Spinal cord (tissue), 10 donors: ENCODE measurements at places on chromosomes 2 and 18.
A peak's percentile ranks its signal among the peaks of the same experiment; 100 is the strongest.

GRCh38 chr2:8238521-8239230 lies 443.2 kb upstream of the ID2 start:
- DNase-seq: no peak

DNA sequence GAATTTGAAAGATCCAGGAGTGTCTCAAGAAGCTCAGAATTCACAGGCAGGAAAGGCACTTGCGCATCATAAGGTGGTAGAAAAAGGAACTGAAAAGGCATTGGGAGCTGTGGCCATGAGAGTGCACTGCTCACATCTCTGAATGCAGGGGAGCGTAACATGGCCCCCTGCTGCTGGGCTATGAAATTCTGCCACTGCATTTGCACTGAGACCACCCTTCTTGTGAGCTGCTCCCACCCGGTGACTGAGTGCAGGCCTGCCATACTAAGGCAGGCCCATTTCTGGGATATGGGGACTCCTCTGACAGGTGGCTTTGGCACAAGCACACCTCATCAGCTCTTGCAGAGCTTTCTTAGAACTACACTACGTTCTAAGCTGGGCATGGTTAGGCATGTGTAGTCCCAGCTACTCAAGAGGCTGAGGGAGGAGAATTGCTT lies 25.3 kb upstream of the STARD7 start:
- no peak for DNase-seq

- DNase-seq: no peak
Observed at GRCh38 chr18:9782073-9782857, 74.2 kb downstream of the RAB31 start.

DNA sequence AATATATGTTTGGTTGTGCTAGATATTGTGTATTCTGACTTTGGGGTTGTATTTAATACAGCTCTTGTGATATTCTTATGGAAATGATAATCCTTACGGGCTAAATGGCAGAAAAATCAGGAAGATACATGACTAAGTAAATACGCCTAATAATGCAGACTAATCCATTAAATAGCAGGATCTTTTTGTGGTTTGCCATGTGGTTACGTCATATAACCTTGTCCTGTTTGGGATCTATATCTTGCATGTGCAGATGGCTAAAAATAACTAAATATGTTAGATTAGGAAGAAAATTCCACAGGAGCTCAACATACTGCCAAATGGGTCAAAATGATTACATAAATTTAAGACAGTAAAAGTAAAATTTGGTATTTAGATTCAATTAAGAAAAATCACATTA lies 83.0 kb downstream of the NEB start:
- no peak for DNase-seq

- DNase-seq: no peak
Observed at GRCh38 chr2:174172802-174173355, 75.5 kb downstream of the OLA1 start.

GRCh38 chr2:64137567-64137966 lies 6.7 kb downstream of the PELI1 start:
- no peak for DNase-seq

- no peak for DNase-seq
Observed at GRCh38 chr18:60892441-60892840, 440.8 kb upstream of the CDH20 start.

DNA sequence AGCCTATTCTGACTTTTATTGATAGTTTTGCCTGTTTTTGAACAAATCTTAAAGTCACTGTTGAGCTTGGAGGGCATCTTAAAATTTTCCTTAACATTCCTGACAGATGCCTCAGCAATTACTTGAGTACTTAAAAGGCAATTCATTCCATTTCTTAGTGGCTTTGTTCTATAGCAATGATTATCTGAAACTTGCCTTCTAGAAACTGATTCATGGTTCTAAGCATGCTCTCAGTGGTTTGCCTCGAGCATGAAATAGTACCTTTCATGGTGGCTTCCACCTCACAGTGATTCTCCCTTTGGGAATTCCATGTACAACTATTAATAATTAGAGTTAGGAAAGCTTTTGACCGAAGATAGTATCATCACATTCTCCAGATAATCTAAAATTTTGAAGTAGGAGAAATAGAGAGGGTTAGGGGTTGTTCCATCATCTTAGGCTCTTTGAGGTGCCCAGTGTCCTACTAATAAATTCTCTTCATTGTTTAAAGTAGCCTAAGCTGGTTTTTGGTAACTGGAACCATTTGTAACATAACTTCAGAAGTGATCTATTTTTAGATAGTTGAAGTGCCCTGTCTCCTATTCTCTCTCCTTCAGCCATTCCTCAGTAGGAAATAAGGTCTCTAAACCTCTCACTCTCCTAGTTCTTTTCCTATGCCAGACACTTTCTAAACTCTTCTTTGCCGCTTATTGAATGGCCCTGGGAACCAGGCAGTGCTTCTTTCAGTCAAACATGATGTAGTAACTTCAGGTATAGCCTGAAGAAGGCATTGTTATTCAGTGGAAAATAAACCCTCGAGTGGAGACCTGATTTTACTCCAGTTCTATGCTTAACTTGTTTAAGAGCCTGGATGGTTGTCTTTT lies 156.1 kb downstream of the HAUS1 start:
- no peak for DNase-seq

DNA sequence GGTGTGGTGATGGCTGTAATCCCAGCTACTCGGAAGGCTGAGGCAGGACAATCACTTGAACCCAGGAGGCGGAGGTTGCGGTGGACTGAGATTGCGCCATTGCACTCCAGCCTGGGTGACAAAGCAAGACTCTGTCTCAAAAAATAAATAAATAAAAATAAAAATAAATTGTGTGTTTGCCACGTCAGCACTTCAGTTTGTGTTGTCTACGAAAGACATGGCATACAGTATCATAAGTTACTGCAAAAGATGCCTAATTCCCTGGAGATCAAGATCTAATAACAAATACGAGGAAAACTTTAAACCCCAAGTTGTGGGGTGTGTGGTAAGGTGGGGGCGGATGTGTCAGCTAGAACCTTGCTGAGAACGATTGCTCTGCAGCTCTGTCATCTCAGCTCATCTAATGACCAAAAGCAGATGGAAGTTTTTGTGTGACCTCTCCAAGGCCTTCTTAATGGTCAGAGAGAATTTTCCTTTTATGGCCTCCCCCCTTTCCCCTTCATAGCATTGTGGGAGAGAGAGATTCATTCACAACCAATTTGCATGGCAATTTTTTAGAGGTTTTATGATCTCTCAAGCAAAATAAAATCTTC lies 11.3 kb downstream of the NPAS2 start:
- no peak for DNase-seq

DNA sequence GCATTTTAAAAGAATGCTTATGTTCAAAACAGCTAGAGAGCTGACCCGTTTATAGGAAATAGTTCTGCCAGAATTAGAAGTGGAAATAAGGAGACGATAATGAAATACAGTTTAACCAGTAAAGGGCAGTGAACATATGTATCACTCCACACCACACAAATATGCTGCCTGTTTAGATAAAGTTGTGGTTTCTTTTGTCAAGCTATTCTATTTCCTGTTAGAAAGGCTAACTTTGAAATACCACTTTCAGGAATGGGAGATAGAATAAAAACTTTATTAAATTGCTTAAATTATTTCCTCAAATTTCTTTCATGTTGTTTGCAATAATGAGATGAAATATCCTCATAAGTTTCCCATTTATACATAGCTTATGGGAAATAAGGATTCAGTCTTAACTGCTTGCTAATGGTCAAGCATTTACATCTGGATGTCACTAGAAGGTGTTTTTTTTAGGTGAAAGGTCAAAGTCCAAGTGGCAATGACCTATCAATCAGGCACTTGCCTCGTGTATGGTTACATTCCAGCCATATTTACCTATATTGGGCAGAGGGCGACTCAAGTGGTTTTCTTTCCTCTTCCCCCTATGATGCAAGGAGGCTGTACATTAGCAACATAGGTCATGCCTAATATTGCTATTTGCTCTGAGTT lies 148.9 kb downstream of the ZEB2 start:
- DNase-seq: no peak

- no peak for DNase-seq
Observed at GRCh38 chr2:167135706-167136105, 247.4 kb downstream of the XIRP2 start.

DNA sequence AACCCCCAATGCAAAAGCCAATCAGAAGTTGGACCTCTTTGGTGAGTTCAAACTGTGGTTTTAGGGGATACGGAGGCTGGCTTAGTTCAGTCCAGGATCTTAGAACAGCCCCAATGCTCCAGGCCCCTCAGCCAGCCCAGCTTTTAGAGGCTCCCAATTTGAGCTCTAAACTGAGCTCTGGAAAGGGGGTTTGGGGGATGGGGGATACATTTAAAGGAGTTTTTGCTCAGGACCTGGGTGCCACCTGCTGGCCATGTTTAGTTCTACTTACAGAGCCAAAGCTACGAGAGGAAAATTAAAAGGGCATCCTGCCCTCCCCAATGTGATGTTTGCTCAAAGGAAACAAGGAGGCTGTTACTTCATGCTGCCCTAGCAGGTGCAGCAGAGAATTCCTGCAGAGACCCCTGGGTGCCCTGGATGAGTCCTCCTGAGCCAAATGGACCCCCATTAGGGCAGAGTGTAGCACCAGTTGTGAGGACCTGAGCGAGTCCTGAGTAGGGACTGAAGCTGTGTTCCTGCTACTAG lies 15.9 kb upstream of the TMEM214 start:
- DNase-seq: peak; percentile 83

GRCh38 chr18:11541179-11541578 lies 68.2 kb upstream of the SLC35G4 start:
- no peak for DNase-seq

DNA sequence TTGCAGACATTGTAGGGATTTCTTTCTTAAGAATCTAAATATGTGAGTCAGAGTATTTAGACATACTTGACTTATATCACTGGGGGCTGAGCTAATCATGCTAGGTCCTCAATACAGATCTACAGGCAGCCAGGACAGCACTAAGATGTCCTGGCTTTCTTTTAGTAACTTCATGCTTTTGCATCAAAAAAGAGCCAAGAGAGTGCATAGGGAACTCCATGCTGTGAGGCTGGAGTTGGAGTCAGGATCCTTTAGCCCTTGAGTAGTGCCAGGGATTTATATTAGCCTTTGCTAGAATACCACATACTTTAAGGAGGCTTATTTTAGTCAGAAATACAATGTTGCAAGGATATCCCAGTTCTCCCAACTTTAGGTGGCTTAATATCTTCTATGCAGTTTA lies 289.7 kb downstream of the CCDC85A start:
- no peak for DNase-seq

DNA sequence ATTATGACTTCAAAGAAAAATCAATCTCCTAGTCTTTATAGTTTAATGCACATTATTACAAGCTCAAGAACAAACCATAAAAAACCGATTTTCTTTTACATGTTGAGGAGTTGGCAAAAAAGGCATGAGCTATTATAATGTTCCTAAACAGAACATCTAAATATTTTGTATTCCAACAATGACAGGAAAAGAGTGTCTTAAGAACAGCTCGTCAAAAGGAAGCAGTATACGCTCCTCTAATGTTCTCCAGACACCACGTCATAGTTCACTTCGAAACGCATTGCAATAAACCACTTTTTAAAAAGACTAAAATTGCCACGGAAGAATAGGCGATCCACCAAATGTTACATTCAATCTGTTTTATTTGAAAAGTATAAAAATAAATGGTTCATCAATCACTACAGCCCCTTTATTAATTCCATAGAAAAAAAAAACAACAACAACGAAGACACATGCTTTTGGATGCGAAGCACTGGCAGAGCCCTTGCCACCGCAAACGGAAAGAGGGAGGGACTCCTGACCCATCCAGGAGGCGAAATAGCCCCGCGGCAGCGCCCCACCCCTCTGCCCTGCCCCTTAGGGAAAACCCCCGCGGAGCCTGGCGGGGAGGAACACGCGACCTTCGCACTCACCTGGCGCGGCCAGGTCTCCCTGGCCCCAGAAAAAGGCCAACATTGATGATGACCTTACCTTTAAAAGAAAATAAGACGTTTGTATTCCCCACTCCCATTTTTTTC lies 45.8 kb downstream of the MBP start:
- no peak for DNase-seq

GRCh38 chr18:47756364-47757016 lies 174.0 kb downstream of the SMAD2 start:
- peak; percentile 22 for DNase-seq

DNA sequence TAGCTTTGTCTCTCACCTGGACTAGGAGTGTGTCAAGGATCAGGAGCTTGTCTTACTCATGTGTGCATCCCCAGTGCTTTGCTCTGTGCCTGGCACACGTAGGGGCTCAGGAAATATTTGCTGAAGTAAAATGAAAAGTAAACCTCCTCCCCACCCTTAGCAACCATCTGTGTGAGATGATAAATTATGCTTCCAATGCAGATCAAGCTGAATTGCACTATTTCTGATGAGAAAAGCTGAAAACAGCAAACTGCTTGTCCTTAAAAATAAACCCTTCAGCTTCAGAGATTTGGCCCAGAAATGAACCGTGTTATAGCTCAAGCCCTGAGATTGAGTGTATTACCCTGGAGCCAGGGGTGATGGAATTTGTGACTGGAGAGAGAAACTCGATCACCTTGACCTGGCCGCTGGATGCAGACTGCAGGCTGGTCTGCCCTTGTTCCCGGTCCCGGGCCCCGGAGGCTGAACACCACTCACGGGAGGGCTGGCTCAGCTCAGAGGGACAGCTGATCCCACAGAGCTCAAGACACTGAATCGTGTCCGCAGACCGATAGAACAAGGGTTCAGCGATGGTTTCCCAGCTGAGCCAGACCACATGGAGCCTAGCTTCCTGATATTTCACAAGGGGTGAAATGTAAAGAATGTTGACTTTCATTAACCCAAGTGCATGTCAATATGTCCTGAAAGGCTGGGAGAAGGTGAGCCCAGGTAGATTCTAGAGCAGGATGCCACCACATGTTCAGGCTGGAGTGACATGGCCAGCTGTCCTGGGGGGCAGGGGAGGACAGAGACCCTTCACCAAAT lies 50.5 kb downstream of the DDX1 start:
- DNase-seq: no peak

DNA sequence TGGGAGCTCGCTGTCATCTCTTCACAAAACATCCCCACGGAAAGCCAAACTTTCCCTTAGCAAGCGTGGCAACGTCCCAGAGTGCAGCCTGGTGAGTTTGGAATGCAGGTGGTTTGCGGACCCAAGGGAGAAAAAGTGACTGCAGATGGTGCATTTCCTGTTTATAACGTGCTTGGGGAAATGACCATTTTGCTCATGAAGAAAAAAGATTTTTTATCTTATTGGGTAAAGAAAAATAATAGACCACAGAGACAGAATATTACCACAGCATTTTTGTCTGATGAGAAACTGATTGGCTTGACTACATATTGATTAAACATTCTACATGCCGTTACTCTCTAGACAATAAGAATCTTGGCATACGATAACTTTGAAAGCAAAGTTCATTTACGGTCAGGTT lies 136.5 kb downstream of the COPS8 start:
- no peak for DNase-seq

DNA sequence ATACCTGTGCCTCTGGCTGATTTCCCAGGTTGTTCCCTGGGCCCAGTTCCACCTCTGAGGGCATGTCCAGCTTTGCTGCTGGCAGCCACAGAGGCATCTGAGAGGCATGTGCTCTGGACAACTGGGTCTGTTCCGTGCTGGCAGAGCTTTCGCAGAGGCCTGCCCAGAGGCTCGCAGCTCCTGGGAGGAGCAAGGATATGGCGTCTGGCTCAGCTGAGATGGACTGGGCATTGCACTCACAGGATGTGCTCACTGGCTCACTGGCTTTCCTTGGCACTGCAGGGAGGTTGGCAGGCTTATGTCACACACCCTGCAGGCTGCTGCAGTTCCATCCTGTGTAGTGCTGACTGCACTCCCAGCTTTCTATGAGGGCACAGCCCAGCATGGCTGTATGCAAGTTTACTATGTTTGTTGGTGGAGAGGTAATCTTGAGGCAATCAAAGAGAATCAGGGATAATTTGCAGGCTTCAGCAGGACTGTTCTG lies 172.3 kb downstream of the PRKCE start:
- no peak for DNase-seq

GRCh38 chr2:24915796-24916195 lies 4.2 kb downstream of the ADCY3 start:
- DNase-seq: no peak
